Esophagus squamous epithelium (tissue), 5 donors: ENCODE measurements at places on chromosomes 12 and 14.

GRCh38 chr12:49689785-49690184, 17.4 kb downstream of the FMNL3 start:
- no peak overlapping the region for H3K4me3 ChIP-seq
- DNase-seq = no peak
- no peaks in the 10 kb centered on the region for H3K4me1 ChIP-seq
- no peak overlapping the region for H3K27ac ChIP-seq
- no peaks in the 10 kb centered on the region for H3K27me3 ChIP-seq

DNA sequence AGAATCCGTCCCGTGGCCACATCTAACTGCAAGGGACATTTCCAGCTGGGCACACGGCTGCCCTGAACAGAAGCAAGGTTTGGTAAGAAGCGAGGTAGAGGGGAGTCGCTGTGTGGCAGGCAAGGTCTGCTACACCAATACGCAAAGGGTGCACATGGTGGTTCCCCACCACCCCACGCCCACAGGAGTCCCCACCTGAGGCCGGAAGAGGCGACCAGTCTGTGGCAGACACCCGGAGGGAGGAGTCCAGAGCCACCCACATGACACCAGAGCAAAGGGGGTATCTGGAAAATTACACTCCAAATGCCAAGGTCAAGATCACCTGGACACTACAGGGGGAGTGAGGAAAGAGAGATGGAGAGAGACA, 47.1 kb upstream of the GALNT9 start:
- H3K4me1 ChIP-seq = no peaks in the 10 kb centered on the region
- DNase-seq = no peak
- H3K27me3 ChIP-seq = no peaks in the 10 kb centered on the region
- no peak overlapping the region for H3K27ac ChIP-seq
- no peaks in the 10 kb centered on the region for H3K36me3 ChIP-seq

- no peaks in the 10 kb centered on the region for H3K36me3 ChIP-seq
- H3K4me3 ChIP-seq = no peak overlapping the region
- no peaks in the 10 kb centered on the region for H3K4me1 ChIP-seq
- DNase-seq = no peak
- peak overlapping the region; percentile 14 for H3K27ac ChIP-seq
Measured at GRCh38 chr12:1429980-1430379, 164.4 kb downstream of the FBXL14 start.

GRCh38 chr12:56206452-56207166, 15.1 kb downstream of the RNF41 start:
- no peaks in the 10 kb centered on the region for H3K4me1 ChIP-seq
- H3K27me3 ChIP-seq = no peaks in the 10 kb centered on the region
- H3K4me3 ChIP-seq = no peak overlapping the region
- no peak overlapping the region for H3K27ac ChIP-seq
- peaks cover 78% of the 10 kb centered on the region for H3K36me3 ChIP-seq

GRCh38 chr12:24597580-24597979, 351.3 kb downstream of the BCAT1 start:
- no peak overlapping the region for H3K4me3 ChIP-seq
- no peaks in the 10 kb centered on the region for H3K27me3 ChIP-seq
- no peak overlapping the region for H3K27ac ChIP-seq
- no peaks in the 10 kb centered on the region for H3K36me3 ChIP-seq
- H3K4me1 ChIP-seq = no peaks in the 10 kb centered on the region

DNA sequence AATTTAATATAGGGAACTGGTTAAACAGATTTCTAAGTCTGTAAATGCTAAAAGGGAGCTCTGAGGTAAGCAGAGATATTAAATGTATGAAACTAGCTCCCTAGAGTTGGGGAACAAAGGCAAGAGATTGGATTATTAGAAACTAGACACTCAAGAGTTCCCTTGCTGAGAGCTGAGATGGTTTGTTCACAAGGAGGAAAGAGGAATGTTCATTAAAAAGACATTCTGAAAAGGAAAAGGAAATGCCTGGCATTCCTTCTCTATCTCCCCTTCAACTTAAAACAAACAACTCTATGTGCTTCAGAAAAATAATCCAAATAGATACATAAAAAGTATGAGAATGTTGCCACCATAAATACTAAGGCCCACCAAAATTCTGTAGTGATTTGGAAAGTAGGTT, 73.7 kb downstream of the GALNT4 start:
- no peak for DNase-seq
- no peak overlapping the region for H3K27ac ChIP-seq
- no peaks in the 10 kb centered on the region for H3K36me3 ChIP-seq
- H3K4me1 ChIP-seq = peaks cover 30% of the 10 kb centered on the region
- no peaks in the 10 kb centered on the region for H3K27me3 ChIP-seq
- H3K4me3 ChIP-seq = no peak overlapping the region

GRCh38 chr12:86521870-86522269, 265.7 kb upstream of the MGAT4C start:
- no peak for DNase-seq
- H3K4me3 ChIP-seq = no peak overlapping the region
- no peaks in the 10 kb centered on the region for H3K27me3 ChIP-seq
- H3K36me3 ChIP-seq = no peaks in the 10 kb centered on the region

DNA sequence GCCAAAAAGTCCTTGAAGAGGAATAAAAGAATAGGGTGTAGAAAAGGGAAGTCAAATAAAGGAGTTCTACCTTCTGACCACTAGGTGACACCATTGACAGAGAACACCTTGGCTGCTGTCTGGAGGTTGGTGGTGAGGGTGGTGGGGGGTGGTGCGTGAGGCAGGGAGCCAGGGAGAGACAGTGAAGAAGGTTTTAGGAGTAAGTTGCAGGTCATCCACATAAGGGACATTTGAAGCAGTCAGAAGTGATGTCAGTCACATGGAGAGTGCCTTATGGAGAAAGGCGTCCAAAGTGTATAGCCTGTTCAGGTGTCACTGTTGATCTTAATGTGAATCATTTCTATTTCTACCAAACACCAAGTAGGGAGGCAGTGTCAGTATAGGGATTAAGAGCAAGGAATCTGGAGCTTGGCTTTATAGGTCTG, 279.3 kb upstream of the DDHD1 start:
- no peak overlapping the region for H3K4me3 ChIP-seq
- H3K36me3 ChIP-seq = no peaks in the 10 kb centered on the region
- no peaks in the 10 kb centered on the region for H3K4me1 ChIP-seq
- peaks cover 6% of the 10 kb centered on the region for H3K27me3 ChIP-seq
- no peak for DNase-seq
- no peak overlapping the region for H3K27ac ChIP-seq

DNA sequence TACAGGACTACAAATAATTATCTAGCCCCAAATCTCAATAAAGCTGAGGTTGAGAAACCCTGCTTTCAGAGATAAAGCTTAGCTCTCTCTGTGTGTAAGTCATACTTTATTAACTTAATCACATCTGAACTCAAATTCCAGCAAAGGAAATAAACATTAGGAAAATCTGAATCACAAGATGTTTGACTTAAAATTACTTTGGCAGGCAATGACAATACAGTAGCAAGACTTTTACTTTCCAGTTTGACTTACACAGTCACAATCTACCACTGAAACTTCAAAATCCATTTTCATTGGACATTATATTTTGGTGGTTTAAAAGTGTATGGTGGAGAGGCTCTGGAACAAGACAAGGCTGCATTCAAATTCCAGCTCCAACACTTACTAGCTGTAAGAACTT, 11.4 kb downstream of the TMEM116 start:
- peak overlapping the region; percentile 39 for H3K27ac ChIP-seq
- peaks cover 15% of the 10 kb centered on the region for H3K36me3 ChIP-seq
- H3K4me3 ChIP-seq = no peak overlapping the region
- no peak for DNase-seq

DNA sequence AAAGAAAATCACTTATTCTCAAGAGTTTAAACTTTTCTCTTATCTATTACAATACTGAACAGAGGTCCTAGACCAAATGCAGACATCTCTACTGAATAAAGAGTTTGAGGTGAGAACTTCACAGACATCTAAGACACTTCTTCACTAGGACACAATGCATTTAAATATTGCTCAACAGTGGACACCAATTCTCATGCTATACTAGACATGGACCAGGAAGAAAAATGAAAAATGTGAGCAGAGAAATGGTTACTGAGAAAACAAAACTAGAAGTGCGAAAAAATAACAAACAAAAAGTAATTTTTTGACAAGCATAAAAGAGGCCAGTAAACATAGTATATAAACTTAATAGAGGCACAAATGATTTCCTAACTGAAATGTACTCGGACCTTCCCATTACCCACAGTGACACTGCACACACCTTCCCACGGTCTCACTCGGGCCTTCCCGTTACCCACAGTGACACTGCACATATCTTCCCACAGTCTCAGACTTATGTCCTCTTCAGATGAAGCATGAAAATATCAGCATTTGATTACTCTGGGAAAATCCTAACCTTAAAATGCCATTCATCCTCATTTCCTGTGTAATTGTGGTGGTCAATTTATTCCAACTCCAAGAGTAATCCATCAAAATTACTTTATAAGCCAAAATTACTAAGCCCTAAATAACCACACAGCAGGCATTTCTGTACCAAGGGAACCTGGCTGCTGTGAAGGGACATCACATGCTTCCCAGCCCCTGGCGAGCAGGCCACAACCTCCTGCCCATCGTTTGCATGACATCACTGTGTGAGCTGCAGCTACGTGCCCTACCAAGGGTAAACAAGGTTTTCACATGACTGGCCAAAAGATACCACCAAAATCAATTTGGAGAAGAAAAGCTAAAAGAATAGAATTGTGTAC, 6.4 kb downstream of the SLC15A4 start:
- peak overlapping the region; percentile 58 for H3K27ac ChIP-seq
- no peaks in the 10 kb centered on the region for H3K27me3 ChIP-seq
- no peaks in the 10 kb centered on the region for H3K36me3 ChIP-seq
- H3K4me3 ChIP-seq = no peak overlapping the region
- H3K4me1 ChIP-seq = peaks cover 67% of the 10 kb centered on the region

DNA sequence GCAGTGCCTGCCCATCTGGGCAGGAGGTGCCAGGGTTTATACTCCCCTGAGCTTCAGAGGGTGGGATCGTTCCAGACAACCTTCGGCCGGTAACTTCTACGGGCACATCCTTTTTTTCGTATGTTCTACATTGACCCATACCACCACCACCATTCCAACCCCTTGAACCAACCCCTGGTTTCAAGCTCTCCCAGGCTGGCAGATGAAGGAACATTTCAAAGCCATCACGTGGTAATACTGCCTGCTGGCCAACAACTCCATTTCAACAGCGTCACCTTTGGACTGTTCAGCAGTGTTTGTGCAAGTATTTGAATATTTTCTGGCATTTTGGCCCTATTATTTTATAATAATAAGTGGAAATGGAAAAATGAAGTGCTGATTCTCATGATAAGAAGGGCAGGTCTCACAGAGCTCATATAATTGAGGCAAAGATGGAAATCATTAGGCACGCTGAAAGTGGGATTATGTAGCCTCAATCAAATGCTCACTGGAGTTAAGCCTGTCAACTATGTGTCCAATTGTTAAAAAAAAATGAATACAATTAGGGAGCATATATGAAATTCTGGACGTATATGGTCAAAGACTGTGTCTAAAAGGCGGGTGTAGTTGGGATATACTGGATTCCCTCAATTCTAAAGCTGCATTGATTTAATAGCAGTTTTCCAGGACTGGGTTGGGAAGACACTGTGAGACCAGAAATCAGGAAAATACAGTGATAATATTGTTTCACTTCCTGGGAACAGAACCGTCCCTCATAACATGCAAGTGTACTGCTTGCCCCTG, 162.1 kb downstream of the ZFP36L1 start:
- peaks cover 30% of the 10 kb centered on the region for H3K4me1 ChIP-seq
- H3K4me3 ChIP-seq = no peak overlapping the region
- H3K27me3 ChIP-seq = no peaks in the 10 kb centered on the region

GRCh38 chr14:95524706-95525512, 8.5 kb upstream of the SYNE3 start:
- H3K4me3 ChIP-seq = no peak overlapping the region
- H3K36me3 ChIP-seq = no peaks in the 10 kb centered on the region
- H3K4me1 ChIP-seq = peaks cover 70% of the 10 kb centered on the region
- no peak for DNase-seq

- H3K27me3 ChIP-seq = no peaks in the 10 kb centered on the region
- no peak for DNase-seq
- H3K36me3 ChIP-seq = no peaks in the 10 kb centered on the region
- H3K27ac ChIP-seq = no peak overlapping the region
Measured at GRCh38 chr12:117686911-117687377, 281.8 kb downstream of the KSR2 start.

- no peak overlapping the region for H3K4me3 ChIP-seq
- H3K4me1 ChIP-seq = peaks cover 58% of the 10 kb centered on the region
- no peaks in the 10 kb centered on the region for H3K36me3 ChIP-seq
- H3K27me3 ChIP-seq = no peaks in the 10 kb centered on the region
Measured at GRCh38 chr14:104104076-104104901, 18.8 kb downstream of the ASPG start.

DNA sequence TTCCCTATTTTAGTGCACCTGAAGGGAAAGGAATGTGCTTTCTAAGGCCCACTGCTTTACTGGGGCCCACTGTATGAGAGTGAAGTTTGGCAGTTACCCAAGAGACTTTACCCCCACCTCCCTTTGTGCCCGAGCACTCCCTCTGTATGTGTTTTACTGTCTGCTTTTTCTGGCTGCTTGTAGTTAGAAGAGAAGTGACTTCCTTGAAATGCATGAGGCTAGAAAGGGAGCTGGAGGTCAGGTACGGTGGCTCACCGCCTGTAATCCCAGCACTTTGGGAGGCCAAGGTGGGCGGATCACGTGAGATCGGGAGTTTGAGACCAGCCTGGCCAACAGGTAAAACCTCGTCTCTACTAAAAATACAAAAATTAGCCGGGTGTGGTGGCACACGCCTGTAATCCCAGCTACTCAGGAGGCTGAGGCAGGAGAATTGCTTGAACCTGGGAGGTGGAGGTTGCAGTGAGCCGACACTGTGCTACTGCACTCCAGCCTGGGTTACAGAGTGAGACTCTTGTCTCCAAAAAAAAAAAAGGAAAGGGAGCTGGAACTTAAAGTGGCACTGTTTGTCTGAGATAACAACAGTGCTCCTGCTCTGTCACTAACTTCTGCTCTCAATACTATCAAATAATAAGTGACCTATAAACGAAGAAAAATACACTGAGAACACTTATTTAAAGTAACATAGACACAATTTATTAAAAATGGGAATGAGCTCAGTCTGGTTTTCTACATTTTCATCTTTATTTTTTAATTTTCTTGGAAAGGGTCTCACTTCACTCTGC, 5.8 kb downstream of the TRIP11 start:
- no peak for DNase-seq
- H3K4me3 ChIP-seq = no peak overlapping the region
- no peak overlapping the region for H3K27ac ChIP-seq
- H3K27me3 ChIP-seq = no peaks in the 10 kb centered on the region

GRCh38 chr12:75660107-75660530, 148.7 kb upstream of the KRR1 start:
- H3K4me3 ChIP-seq = no peak overlapping the region
- DNase-seq = no peak
- H3K36me3 ChIP-seq = no peaks in the 10 kb centered on the region
- peaks cover 72% of the 10 kb centered on the region for H3K4me1 ChIP-seq

- no peaks in the 10 kb centered on the region for H3K4me1 ChIP-seq
- no peak overlapping the region for H3K4me3 ChIP-seq
- no peaks in the 10 kb centered on the region for H3K27me3 ChIP-seq
- H3K36me3 ChIP-seq = peaks cover 49% of the 10 kb centered on the region
- no peak for DNase-seq
Measured at GRCh38 chr12:113823016-113823415, 143.1 kb downstream of the RBM19 start.
